ENCODE measurements at places on chromosomes 2 and 18.

GRCh38 chr2:54139210-54139609, 23.8 kb downstream of the ACYP2 start:
- no peak for DNase-seq

DNA sequence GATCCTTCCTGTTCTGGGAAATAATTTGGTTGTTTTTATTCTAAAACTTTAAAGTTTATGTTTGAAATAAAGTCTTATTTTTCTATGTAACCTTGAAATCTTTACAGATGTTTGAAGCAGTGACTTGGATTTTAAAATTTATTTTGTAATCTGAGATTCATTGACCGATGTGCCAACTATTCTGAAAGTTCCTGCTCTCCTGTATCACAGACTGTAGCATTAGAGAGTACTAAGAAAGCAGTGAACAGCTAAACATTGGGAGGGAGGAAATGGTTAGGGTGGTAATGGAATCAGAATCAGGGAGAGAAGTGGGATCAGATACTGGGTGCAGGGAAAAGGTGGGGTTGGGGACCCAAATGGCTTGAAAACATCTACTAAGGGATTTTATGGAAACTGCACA, 69.9 kb downstream of the CDC42EP3 start:
- DNase-seq: no peak

DNA sequence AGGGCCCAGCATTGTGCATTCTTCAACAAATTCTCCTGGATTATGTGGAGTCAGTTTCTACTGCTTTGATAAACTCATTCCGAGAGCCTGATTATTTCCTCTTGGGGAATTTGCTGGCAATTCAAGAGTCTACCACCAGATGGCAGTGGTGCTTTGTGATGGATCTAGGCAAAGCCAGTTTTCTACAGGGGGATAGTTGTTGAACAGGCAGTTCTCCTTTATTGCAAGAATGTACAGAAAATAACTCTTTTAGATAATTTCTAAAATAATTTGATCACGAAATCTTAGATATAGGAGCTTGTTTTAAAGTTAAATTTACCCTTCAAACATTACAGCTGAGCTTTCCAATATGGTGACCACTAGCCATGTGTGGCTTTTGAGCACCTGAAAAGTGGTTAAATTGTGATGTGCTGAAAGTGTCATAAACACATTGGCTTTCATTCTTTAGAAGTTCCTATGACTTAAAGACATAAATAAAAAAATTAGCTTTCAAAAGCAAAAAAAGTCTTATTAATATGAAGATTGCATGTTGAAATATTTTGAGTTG, 66.7 kb upstream of the HAAO start:
- DNase-seq: peak; percentile 84

DNA sequence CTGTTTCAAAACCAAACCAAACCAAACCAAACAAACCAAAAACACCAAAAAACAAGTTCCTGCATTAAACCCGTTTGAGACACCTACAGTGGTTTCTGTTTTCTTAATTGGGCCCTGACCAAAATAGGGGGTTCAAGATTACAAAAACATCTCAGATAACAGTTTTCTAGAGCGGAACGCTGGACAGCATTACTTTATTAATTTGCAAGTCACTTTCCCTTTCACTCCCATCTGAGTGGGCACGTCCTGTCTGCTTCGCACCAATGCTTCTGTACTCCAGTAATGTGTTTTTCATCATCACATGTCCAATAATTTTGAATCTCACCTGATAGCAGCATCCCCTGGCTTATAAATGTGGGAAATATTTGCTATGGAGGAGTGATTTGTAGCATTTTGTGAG, 11.7 kb upstream of the MYO1B start:
- DNase-seq: no peak

DNA sequence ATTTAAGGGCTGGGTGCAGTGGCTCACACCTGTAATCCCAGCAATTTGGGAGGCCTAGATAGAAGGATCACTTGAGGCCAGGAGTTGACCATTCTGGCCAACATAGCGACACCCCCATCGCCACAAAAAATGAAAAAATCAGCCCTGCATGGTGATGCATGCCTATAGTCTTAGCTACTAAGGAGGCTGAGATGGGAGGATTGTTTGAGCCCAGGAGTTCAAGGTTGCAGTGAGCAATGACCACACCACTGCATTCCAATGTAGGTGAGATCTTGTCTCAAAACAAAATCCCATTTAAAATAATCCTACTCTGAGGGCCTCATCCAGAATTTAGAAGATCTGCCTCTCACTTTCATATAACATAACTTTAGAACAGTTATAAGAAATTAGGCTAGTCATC, 2.7 kb upstream of the SERTAD2 start:
- DNase-seq: no peak

- no peak for DNase-seq
These were observed 134.0 kb upstream of the SPATS2L start for GRCh38 chr2:200172521-200172920.

- DNase-seq: no peak
These were observed 200.4 kb upstream of the NRP2 start for GRCh38 chr2:205481861-205482260.

DNA sequence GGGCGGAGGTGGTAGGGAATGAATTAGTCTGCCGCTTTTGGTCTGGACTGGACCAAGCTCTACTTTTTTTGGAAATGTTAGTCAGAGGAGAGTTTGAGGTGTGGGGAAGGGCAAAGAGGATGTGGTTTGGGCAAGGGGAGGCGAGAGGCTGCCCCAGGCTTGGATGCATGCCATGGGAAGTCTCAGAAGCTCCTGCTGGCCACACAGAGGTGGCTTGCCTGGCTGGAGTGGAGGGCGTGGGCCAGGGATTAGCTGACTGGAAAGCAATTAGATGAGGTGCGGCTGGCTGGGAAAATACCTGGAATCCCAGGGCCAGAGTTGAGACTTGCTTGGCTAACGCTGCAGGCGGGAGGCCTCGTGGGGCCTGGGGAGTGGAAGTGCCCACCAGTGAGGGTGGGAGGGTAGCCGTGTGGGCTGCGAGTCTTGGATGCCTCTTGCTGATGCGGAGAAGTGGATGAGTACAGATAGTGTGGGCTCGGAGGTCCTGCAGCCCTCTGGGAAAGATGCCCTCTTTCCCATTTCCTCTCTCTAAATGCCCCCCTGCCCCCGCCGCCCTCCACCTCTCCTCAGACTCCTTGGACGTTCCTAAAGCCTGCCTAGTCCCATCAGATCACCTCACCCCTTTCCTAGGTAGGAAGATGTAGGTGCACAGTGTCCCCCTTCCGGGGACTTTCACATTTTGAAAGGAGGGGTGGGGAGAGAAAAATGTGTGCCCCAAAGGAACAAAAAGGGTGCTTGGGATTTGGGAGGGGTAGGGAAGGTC, 117.6 kb downstream of the SMAD7 start:
- DNase-seq: peak; percentile 73

DNA sequence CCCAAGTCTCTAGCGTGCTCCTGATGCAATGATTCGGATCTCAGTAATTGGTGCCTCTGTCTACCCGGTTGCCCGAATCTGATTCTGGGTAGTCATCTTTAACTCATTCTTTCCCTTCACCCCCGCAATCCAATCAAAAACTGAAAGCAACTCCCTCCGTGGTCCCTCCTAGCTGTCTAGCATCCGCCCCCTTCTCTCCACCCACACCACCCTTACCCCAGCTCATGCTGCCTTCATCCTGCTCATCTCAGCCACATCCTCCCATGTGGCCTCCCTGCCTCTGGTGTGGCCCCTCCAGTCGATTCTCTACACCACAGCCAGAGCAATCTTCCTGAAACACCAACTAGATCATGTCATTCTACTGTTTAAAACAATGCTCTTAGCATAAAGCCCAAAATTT, 62.3 kb downstream of the TTC32 start:
- no peak for DNase-seq

DNA sequence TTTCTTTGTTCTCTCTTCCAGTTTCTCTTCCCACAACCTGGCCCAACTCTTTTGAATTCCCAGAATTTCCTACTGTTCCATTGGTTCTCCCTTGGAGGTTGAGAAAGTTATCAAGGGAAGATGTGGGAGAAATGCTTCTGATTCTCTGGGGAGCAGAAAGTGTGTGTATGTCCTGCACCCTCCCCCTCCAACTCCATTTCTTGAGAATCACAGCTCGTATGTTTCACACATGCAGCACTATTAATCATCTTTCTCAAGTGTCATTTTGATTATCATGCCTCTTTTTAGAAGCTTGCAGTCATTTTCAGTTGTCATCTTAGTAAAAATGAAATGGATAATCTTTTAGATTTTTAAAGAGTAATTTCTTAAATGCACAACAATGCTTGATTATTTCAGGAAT, 296.8 kb upstream of the SLC39A10 start:
- DNase-seq: no peak

DNA sequence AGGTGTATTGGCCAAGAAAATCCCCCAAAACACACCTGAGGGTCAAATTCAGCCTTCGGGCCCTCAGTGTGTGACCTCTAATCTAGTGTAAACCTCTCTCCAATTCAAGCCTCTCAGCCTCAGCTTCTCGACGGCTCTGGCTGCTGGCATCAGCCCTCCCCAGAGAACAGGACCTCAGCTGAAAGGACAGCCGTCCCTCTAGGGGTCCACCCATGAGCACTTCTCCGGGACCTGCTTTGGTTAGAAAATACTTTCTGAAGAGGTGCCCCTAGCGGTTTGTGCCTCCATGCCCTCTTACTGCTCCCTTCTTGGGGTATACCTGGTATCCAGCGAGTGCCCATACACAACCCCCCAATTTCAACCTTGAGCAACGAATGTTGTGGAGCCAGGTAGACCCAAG, 48.8 kb downstream of the INHBB start:
- DNase-seq: no peak

GRCh38 chr2:198337368-198337767, 533.0 kb downstream of the PLCL1 start:
- no peak for DNase-seq

GRCh38 chr2:23199115-23199918, 185.7 kb upstream of the KLHL29 start:
- peak; percentile 43 for DNase-seq

DNA sequence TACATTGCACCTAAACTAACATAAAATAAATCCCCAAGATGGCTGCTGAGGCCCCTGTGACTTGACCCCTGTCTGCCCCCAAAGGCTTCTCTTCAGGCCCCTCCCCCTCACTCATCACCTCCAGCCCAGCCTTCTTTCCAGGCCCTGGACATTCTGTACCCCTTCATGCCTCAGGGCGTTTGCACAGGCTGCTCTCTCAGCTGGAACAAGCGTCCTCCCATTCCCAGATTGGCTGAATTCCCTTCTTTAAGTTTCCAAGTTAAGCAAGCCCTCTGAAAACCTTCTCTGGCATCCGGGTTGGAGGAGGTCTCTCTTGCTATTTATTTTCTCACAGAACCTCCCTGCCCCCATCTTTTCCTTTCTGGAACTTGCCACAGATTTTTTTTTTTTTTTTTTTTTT, 165.2 kb upstream of the BCL2L11 start:
- no peak for DNase-seq

GRCh38 chr2:139067072-139067471, 286.9 kb upstream of the NXPH2 start:
- no peak for DNase-seq

DNA sequence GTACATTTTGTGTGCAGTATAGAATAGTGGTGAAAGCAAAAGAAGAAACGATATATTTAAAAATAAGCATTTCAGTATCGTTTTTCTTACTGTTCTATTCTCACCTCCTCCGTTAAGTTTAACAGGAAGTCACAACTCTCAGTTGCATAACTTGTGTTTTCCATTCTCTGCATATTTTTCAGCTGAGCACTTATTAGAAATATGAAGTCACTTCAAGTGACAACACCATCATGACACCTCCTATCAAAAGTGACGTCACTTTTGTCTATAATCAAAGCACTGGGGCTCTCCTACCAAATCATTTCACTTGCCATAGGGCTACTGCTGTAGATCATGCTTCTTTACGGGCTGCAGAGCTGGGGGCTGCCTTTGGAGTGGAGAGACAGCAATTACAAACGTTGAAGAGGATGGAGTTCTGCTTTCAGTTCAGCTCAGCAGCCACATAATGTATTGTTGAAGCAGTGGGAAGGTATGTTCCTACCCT, 36.3 kb downstream of the STAT4 start:
- no peak for DNase-seq

- DNase-seq: no peak
These were observed 236.1 kb downstream of the FHOD3 start for GRCh38 chr18:36533446-36534153.

Data from Calu3 (cell line).